Gastrocnemius medialis (tissue), 4 donors: ENCODE measurements at places on chromosomes 5 and 9.

GRCh38 chr5:98519571-98519970 lies 253.9 kb upstream of the RGMB start:
- H3K4me1 ChIP-seq, result no peaks in the 10 kb centered on the region
- no peak overlapping the region for H3K27ac ChIP-seq
- no peak for DNase-seq
- no peaks in the 10 kb centered on the region for H3K27me3 ChIP-seq
- no peaks in the 10 kb centered on the region for H3K36me3 ChIP-seq

- DNase-seq, result no peak
- H3K27me3 ChIP-seq, result no peaks in the 10 kb centered on the region
- H3K4me3 ChIP-seq, result no peak overlapping the region
- no peaks in the 10 kb centered on the region for H3K4me1 ChIP-seq
Observed at GRCh38 chr9:16106021-16106571, 553.3 kb downstream of the CCDC171 start.

GRCh38 chr9:103755986-103756385 lies 338.1 kb upstream of the SMC2 start:
- H3K27me3 ChIP-seq, result no peaks in the 10 kb centered on the region
- no peaks in the 10 kb centered on the region for H3K4me1 ChIP-seq
- no peaks in the 10 kb centered on the region for H3K36me3 ChIP-seq
- no peak overlapping the region for H3K4me3 ChIP-seq
- no peak overlapping the region for H3K27ac ChIP-seq

DNA sequence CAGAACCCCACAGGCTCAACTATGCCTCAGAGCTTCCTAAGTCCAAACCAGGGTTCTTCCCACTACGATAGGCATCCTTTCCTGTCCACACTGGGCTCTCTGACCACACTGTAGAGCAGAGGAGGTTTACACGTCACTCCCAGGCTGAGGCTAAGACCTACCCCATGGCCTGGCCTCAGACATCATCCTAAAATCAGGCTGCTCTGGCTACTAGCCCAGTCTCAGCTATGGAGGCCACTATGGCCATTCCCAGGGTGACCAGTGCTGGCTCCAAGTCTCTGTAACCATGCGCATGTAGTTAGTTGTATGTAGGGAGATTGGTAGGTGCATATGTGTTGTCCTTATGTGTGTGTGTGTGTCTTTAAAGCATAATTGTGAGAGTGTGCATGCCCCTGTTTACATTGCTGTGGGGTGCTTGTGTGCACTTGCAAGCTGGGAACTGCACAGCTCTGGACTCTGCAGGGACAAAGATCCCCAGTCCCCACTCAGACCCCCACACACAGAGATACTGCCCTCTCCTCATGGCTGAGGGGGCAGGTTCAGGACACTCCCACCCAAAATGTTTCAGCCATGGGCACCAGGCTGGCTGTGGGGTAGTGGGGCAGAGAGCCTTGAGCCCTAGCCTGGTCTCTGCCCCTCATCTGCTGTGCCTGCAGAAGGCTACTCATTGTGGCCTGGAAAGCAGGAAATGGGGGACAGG lies 12.3 kb downstream of the PDLIM4 start:
- no peaks in the 10 kb centered on the region for H3K36me3 ChIP-seq
- no peak overlapping the region for H3K27ac ChIP-seq
- H3K27me3 ChIP-seq, result no peaks in the 10 kb centered on the region
- H3K4me1 ChIP-seq, result peaks cover 5% of the 10 kb centered on the region
- DNase-seq, result no peak
- H3K4me3 ChIP-seq, result no peak overlapping the region

- no peak overlapping the region for H3K27ac ChIP-seq
- no peaks in the 10 kb centered on the region for H3K27me3 ChIP-seq
- DNase-seq, result no peak
- H3K4me3 ChIP-seq, result no peak overlapping the region
Observed at GRCh38 chr5:105898183-105898582, 1772.6 kb downstream of the EFNA5 start.
